ENCODE measurements at places on chromosomes 2 and 18.
A peak's percentile ranks its signal among the peaks of the same experiment; 100 is the strongest.

GRCh38 chr2:235263205-235264120 is 230.4 kb upstream of the AGAP1 start:
- no peak for DNase-seq

DNA sequence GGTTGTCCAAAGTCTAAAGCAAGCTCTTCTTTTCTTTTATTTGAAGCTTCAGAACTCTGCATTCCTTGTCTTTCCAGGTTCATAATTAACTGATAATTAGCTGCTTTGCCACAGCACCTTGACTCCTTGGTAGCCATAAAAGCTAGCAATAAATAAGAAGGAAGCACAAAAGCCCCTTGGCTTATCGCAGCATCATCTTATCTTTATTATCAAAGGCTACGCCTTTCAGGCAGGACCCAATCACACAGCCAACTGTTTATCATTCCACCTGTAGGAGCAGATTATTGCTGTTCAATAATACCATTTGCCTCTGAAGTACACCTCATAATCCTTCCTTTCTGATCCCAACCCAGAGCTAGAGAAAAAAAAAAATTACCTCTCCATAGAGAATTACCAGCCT is 489.2 kb downstream of the SATB2 start:
- DNase-seq: no peak

DNA sequence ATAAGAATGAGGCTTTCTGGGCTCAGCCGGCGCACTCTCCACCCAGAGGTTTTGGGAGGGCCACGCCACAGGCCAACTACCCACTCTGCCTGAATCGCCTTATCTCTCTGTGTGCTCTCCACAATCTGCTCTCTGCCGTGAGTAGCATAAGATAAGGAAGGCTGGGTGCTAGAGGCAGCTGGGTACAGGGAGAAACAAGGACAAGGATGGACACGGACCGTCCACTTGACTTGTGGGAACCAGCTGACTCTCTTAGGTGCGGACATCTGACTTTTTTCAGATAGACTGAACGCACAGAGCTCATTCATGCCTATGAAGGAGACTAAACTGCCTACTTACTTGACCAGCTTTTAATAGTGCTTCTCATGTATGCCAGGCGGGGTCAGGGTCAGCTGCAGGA is 14.3 kb downstream of the NPAS2 start:
- DNase-seq: no peak

GRCh38 chr2:96831679-96832078 is 12.1 kb downstream of the ANKRD23 start:
- DNase-seq: no peak

GRCh38 chr18:23618862-23619387 is 32.6 kb upstream of the NPC1 start:
- DNase-seq: peak; percentile 76

DNA sequence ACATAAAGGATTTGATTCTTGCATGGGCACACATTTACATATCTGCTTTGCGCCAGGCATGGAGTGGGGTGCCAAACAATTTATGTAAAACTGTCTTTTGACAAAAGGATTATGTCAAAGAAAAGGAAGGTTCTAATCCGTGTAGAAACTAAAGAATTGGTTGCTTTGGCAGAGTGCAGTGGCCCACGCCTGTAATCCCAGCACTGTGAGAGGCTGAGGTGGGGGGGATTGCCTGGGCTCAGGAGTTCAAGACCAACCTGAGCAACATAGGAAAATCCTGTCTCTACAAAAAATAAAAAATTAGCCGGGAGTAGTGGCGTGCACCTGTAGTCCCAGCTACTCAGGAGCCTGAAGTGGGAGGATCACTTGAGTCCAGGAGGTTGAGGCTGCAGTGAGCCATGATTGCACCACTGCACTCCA is 1.1 kb upstream of the MTERF4 start:
- DNase-seq: no peak

GRCh38 chr2:48474574-48475298 is 55.2 kb upstream of the STON1 start:
- no peak for DNase-seq

DNA sequence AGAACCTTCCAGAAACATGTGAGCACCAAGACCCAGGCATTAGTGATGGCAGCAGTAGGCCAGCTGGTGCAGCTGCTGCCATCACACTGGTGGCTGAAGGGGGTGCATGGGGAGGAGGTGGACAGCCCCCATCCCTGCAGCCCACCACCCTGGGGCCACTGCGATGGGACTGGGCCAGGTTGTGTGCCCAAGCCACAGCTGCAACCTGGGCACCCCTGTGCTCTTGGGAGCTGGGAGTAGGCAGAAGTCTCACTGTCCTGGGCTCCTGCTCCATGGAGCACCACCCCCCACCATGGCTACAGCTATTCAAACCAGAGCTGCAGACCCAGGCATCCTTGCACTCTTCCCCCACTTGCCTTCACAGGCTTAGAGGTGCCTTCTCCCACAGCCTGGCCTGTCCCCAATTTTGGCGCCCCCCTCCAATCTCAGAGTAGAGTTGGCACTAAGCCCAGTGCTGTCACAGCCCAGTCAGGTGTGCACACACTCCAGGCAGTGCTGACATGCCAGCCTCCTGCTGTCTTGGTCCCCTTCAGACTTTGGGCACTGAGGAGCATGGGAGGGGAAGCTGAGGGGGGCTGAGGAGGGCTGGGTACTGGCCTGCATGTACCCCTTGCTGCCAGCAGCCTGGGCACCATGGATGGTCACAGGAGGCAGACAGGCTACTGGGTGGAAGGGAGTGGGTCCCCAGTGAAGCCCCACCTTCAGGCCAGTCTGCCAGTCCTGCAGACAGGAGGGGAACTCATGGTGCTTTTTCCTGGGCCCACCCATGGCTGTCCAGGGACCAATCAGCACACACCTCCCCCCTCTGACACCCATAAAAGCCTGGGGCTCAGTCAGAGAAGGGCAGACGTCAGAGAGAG is 67.1 kb downstream of the CYP26B1 start:
- DNase-seq: no peak

GRCh38 chr2:169360984-169361705 is 1.2 kb downstream of the LRP2 start:
- DNase-seq: no peak

- no peak for DNase-seq
Measured at GRCh38 chr2:19158896-19159295, 199.5 kb downstream of the OSR1 start.

- DNase-seq: no peak
Measured at GRCh38 chr2:107064750-107065149, 178.8 kb upstream of the ST6GAL2 start.

DNA sequence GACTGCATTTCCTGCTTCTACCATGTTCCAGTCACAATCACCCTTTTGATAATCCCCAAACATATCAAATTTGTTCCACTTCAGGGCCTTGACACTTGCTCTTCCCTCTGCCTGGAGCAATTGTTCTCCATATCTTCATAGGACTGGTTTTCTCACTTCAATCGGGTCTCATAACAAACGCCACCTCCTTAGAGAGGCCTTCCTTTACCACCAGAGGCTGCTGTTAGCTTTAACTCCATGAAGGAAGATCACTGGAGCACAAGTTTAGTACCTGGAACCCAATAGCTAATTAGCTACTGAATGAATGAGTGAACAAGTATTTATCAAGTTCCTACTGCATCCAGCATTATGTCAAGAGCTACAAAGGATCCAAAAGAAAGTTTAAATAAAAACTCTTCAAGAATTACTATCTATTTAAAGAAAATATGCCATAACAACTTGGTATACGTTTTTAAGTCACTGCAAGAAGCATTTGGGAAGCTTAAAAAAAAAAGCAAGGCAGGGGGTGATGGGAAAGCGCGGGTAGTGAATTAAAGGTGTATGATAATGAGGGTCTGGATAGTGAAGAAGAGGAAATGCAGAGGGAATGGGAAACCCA is 58.8 kb downstream of the BAZ2B start:
- DNase-seq: peak; percentile 49
